AG09319 (cell line): ENCODE measurements at places on chromosomes 13 and 19.

- no peak for DNase-seq
Measured at GRCh38 chr13:35947315-35947714, 183.9 kb downstream of the DCLK1 start.

DNA sequence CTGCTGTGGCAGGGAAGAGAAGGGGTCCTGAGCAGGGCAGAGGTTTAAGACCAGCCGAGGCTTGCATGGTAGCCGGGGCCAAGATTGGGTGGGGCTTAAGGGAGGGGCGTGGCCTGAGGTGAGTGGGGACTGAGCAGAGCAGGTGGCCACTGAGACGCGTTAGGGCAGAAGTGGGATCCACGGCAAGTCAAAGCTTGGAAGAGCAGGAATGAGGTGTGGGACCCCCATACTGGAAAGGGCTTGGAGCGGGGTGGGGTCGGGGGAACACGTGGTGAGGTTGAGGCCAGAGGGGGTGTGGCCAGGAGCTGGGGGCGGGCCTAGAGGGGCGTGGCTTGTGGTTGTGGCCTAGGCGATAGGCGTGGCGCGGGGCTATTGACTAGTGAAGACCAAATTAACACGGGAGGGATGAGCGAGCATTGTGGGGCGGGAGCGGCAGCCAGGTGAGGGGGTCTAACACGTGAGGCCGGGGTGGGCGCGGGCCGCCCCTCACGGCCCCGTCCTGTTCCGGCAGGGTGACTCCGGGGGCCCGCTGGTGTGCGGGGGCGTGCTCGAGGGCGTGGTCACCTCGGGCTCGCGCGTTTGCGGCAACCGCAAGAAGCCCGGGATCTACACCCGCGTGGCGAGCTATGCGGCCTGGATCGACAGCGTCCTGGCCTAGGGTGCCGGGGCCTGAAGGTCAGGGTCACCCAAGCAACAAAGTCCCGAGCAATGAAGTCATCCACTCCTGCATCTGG lies 3.3 kb downstream of the CFD start:
- DNase-seq = no peak

GRCh38 chr19:53328967-53329366 lies 4.6 kb upstream of the ZNF845 start:
- no peak for DNase-seq

- DNase-seq = no peak
Measured at GRCh38 chr13:59681636-59682311, 482.0 kb downstream of the DIAPH3 start.

DNA sequence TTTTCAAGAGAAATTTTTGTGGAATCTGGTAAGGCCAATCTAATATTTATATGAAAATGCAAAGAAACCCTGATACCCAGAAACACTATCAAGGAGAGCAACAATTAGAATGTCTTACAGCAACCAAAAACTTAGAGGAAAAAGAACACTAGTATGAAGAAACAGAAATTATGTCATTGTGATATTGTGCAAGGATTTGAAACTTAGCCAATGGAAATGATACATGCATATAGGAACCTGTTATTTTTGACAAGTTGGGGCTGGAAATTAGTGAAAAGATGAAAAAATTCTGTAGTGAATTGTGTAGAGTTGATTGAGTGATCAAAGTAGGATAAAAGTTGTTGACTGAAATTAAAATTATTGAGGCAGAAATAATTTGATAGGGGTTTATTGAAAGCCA lies 792.6 kb upstream of the SLITRK6 start:
- DNase-seq = no peak

DNA sequence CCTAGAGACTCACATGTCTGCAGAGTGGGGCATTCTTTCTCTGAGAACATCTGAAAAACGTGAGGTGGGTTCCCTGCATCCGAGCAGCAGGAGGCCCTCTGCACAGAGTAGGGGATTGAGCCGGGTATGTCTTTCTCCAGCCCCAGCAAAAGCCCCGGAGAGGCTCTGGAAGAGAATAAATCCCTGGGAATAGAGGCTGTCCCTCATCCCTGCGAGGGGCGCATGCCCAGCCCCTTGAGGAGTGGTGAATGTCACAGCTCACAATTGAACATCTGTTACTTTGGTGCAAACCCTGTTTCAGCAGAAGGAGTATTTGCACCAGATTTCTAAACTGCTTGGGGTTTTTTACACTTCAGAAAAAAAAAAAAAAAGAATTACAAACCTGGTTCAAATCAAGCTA lies 164.6 kb downstream of the FGF14 start:
- no peak for DNase-seq

GRCh38 chr19:38977445-38978325 lies 2.1 kb upstream of the FBXO17 start:
- no peak for DNase-seq

DNA sequence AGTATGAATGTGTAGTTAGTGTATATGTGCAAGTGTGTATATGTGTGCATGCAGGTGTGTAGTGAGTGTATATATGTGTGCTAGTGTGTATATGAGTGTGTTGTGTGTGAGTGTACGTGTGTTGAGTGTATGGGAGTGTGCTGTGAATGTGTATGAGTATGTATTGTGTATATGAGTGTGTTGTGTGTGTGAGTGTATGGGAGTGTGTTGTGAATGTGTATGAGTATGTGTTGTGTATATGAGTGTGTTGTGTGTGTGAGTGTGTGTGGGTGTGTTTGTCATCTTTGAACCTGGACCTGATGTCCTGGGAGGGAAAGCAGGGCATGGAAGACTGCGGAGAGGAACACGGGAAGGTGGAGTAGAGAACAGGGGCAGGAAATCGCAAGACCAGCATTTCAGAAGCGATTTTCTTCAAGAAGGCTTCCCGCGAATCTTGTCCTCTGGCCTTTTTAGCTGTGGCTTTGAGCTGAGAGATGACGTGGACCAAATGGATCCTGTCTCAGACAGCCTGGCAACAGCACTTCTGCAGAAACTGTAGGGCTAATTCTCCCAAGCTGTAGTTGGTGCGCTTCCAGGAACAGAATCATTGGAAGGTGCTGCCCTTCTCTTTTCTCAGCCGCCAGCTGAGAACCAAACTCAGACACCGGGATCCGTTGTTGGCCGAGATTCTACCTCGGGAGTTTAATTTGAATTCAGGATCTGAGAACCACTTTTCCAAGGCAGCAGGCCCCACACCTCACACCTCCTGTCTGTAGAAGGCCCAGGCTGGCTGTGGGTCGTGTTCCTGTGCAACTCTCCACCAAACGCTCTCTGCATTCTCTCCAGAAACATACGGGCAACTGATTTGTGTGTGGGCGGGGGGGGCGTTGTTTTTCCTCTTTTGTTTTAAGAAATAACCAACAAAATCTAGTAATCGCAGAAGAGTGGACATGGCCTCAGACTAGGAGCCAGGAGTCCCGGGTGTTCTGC lies 94.7 kb upstream of the RAP2A start:
- DNase-seq = peak; percentile 83

DNA sequence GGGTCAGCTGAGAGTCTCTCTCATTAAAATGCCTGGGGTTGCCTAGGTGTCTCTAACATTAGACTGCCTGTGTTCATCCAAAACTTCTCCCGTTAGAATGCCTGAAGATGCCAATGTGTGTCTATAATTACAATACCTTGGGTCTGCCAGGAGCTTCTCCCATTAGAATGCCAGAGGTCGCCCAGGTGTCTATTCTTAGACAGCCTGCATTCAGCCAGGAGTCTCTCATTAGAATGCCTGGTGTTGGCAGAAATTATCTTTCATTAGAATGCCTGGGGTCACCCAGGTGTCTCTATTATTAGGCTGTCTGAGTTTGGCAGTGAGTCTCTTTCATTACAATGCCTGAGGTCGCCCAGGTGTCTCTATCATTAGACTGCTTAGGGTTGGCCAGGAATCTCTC lies 1560.2 kb downstream of the UQCRFS1 start:
- DNase-seq = no peak

- no peak for DNase-seq
Measured at GRCh38 chr13:22227895-22228294, 557.0 kb downstream of the FGF9 start.

DNA sequence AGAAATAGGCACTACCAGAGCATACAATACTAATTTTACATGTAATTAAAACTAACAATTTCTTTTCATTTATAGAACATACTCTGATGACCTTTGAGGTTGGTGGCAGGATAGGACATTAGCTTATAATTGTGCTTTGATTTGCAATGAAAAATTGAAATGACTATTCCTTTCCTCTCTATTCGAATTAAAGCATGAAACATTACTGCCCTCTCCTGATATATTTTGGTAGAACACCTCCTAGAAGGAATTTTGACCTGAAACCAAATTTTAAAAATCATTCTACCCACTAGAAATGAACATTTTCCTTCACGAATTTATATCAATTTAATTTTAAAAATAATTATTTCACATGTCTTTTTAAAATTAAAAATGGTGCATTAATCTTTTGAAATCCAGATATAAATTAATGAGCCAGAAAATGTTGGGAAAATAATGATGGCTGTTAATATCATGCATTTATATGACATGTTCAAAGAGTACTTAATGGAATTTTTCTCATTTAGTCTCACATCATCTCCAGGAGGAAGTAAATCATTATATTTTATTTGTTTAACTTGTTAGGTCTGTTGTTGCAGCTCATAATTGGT lies 556.3 kb upstream of the ARGLU1 start:
- DNase-seq = no peak

- no peak for DNase-seq
Measured at GRCh38 chr13:71597150-71597549, 269.9 kb downstream of the DACH1 start.

DNA sequence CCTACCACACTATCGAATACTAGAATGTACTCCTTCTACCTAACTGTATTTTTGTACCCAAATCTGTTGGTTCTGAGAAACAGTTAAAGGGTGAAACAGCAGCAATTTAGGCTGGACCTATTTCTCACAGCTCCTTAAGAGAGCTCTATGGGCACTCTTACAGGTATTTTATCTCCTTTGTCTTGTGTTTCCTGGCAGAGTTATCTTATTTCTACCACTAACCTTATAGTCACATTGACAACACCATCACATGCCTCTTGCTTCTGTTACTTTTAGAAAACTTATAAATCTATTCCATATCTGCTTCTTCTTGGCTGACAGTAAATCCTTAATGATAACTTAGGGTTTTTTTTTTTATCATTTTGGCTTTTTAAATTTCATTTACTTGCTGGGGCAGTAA lies 130.7 kb downstream of the MYO16 start:
- no peak for DNase-seq

GRCh38 chr19:48964205-48965039 lies 687 bp upstream of the FTL start:
- DNase-seq = no peak

- no peak for DNase-seq
Measured at GRCh38 chr19:39481676-39482075, 1.0 kb downstream of the TIMM50 start.

DNA sequence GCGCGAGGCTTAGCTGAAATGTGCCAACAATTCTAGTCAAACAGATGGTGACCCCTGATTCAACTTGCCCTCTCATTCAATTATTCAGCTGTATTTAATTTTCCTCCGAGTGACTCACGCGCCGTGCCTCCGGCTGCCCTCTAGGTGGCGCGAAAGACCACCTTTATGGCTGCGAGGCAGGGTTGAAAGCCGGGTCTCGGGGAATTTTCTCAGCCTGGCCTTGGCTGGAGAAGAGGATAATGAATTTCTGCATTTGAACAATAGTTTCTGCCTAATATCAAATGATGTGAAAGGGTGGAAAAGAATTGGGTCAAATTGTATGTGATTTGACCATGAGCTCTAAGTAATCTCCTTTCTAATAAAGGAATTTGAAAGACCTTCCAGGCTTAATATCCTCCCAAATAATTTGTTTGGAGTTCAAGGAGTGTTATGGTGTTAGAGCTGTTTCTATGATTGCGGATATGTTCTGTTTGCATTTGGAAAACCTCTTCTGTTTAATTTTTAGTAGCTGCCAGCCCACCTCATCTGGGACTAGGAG lies 310.9 kb downstream of the ZNF536 start:
- DNase-seq = peak; percentile 78

DNA sequence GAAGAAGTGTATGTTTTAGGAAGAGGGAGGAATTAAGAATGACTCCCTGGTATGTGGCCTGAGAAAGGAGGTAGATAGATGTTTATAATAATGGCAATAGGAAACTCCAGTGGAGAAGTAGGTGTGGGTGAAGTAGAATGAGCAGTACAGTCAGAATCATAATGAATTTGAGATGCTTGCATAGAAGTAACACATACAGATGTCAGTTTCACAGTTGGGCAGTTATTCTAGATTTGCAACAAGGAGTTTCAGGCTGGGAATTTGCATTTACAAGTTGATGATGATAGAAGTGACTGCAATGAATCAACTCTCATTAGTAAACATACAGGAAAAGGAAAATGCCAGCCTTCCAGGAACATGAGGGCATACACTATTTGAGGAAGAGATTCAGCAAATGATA lies 149.0 kb downstream of the SLITRK1 start:
- no peak for DNase-seq

DNA sequence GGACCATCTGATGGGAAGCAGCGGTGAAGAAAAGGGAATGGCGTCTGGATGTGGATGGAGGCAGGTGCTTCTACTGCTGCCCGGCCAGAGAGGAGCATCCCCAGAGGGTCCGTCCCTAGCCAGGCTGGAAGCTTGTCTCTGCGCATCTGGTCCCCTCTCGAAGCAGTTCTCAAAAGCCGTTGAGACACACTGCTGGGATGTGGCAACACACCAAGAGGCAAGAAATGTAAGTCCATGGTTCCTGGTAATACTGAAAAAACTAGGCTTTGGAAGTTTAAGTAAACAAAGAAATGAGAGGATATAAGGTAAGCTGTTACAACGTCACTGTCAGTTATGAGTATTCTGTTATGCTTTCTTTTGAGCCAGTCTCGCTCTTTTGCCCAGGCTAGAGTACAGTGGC lies 15.1 kb upstream of the FFAR2 start:
- no peak for DNase-seq

- no peak for DNase-seq
Measured at GRCh38 chr19:1452802-1453524, 3.0 kb downstream of the APC2 start.
